BJ (cell line): ENCODE measurements at places on chromosomes 3 and 15.

- DNase-seq, result no peak
These were observed 149.7 kb upstream of the NPHP3 start for GRCh38 chr3:132871956-132872355.

- DNase-seq, result no peak
These were observed 4.3 kb downstream of the IRAK2 start for GRCh38 chr3:10169000-10169496.

DNA sequence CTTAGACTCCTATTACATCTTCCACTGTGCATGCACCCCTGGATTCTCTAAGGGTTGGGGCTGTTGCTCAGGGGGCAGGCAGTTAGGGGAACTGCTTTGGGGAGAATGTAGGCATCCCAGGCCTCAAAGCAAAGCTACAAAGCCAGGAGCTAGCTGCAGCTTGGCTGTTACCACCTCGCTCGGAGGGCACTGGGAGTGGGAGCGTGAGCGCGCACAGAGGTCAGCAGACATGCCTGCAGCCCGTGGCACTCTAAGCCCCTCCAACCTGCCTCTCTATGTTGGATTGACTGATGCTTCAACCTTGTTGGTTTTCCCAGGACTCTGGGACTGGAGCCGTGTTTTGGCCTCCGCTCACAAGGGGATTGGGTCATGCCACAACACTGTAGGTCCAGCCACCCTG, 69.8 kb downstream of the CPN2 start:
- no peak for DNase-seq

GRCh38 chr3:140540262-140540661, 137.6 kb upstream of the TRIM42 start:
- no peak for DNase-seq
